ENCODE measurements at places on chromosomes 4 and X.

- no peak for DNase-seq
These were observed 29.1 kb downstream of the UGDH start for GRCh38 chr4:39497909-39498726.

- DNase-seq = peak; percentile 4
These were observed 332.7 kb downstream of the MID1IP1 start for GRCh38 chrX:39133971-39134370.

GRCh38 chr4:110710070-110710469, 87.2 kb upstream of the PITX2 start:
- no peak for DNase-seq

DNA sequence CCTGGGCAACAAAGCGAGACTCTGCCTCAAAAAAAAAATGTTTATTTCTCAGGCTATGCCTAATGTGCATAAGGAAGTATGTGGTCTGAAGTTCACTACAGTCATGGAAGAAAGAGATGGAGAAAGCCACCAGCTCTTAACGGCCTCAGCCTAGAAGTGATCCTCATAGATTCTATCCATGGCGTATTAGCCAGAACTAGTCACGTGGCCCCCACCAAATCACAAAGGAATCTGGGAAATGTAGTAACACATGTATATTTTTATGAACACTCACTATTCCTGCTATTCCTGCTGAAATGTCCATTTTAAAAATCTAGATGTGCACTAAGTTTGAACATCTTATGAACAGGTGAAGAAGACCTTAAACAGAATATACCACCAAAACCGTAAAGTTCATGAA, 33.8 kb downstream of the MTTP start:
- DNase-seq = no peak

GRCh38 chr4:111537871-111538270, 607.4 kb upstream of the FAM241A start:
- no peak for DNase-seq

DNA sequence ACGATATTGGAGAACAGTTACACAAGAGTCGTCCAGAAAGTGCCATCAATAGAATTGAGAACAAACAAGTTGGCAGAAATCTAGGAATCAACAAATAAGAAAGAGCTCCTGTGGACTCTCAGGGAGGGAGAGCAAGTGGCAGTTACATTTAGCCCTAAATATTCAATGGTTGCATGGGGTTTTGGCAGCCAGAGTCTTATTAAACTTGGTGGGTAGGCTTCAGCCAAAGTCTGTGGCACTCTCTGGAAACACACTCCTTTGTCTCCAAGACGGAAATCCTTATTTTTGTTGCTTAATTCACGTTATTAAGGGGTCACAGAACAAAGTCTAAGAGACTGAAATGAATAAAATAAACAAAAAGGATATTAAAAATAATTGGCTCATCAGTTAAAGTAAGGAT, 742.2 kb upstream of the ATOH1 start:
- DNase-seq = no peak

DNA sequence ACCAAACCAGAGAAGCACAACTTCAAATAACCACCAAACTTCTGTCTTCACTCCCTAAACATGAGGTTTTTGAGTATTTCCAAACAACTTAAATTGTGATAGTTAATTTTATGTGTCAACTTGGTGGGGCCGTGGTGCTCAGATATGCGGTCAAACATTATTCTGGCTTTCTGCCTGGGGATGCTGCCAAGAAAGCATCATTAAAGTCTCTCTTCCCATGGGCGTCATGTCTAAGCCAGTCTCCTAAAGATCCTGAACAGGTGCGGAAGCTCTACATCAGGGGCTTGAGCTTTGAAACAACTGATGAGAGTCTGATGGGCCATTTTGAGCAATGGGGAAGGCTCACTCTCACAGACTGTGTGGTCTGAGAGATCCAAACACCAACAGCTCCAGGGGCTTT, 24.1 kb upstream of the SOD3 start:
- DNase-seq = no peak

DNA sequence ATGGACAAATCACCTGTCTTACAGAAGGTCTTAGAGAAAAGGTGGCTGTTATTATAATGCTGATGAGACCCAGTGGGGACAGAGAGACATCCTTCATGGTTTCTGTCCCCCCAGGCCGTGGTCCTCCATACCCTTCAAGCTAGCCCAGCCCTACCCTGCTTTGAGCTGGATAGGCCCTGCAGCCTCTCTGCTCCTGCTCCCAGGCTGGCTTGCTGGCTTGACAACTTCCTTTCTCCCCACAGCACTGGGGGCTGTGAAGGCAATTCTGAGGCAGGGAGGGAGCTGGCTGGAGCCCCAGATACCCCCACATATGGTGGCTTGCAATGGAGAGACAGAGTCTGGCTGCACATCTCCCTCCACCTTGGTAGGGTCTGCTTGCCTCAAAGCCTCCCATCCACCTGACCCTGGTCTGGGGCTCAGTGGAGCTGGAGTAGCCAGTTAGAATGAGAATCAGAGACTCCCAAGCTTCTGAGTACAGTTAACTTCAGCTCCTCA, 118.2 kb downstream of the PJA1 start:
- no peak for DNase-seq

- DNase-seq = no peak
These were observed 13.6 kb upstream of the MED14 start for GRCh38 chrX:40748977-40749376.

GRCh38 chrX:1418901-1419544, 27.1 kb upstream of the SLC25A6 start:
- DNase-seq = no peak

DNA sequence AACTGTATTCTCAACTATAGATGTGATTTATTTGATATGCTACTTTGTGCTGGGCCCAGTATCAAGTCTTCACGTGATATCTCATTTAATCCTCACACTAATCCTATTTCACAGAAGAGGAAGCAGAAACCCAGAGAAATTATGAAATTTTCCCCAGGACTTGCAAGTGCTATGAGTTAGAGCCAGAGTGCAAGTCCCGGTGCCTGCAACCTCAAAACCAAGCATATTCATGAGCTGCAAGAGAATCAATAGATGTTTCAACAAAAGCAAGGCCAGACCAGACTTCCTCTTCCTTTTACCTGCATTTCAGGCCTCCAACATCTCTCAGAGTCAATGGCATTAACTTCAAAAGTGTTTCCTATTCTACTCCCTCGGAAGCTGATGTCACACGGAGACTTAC, 92.2 kb upstream of the GATB start:
- DNase-seq = no peak

DNA sequence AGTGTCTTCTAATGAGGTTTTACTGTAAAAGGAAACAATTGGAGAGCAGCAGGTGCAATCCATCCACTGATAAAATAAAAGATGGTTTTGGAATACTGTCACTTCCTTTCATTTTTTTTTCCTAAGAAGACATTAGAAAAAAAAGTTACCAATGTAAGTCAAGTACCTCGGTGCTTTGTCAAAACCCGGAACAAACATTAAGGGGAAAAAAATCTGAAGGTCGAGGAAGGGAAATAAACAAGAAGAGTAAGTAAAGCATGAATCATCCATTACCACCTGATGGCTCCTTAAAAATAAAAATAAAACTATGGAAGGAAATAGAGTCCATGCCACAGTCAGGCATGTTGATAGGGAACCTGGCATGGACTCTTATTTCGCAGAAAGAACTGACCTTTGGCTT, 15.3 kb upstream of the XPNPEP2 start:
- DNase-seq = no peak

- DNase-seq = no peak
These were observed 871 bp upstream of the HPGD start for GRCh38 chr4:174523025-174523693.

DNA sequence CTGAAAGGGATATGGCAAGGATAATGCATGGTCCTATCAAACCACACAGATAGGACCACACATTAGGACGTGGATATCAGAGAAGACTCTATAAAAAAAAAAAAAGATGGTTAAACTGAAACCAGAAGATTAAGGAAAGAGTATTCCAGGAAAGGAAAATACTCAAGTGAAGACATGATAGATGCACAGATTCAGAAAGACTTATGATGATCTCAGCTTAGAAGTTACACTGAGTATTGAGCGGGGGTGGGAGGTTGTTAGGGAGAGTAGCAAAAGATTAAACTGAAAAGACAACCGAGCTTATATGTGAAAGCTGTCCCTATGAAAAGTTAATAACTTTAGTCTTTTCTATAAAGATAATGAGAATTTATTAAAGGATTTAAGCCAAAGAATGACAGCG, 211.0 kb upstream of the EMCN start:
- DNase-seq = no peak

- DNase-seq = no peak
These were observed 241.4 kb downstream of the RASL11B start for GRCh38 chr4:53103481-53103880.

- DNase-seq = no peak
These were observed 916 bp downstream of the MXRA5 start for GRCh38 chrX:3345281-3346191.

DNA sequence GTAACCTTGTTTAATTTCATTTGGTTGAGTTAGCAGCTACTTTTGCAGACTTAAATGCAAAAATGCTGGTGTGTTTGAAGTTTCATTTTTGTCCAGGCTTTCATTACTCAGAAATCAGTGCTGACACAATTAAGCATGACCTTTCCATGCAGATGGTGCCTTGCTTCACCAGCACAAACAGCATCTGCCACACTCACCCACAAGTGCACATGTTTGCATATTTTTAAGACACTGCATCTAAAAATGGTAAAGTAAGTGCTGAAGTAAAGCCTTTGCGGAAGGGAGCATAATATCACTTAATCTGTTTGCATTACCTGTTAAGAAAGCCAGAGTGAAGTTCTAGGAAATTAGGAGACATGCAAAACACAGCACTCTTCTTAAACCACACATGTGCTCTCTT, 7.3 kb upstream of the DAPP1 start:
- no peak for DNase-seq

DNA sequence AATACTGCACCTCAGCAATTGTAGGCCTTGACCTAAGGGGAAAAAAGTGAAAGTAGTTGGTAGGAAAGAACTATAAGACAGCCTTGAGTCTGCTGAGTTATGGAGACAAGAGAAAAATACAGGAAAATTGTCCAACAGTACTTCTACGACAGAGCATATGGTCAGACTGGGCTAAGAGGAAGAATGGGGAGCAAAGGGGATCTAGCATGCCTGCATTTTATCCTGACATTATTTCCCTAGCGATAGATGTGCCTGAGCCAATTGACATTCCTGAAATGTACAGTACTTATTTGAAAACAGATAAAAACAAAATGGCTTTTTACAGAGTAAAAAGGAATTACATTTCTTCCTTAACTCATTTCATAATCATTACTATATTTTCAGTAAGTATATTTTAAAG, 22.2 kb downstream of the GUCY1A1 start:
- DNase-seq = no peak

GRCh38 chr4:72444092-72444491, 124.9 kb downstream of the ADAMTS3 start:
- DNase-seq = no peak

- no peak for DNase-seq
These were observed 1668.6 kb upstream of the AGA start for GRCh38 chr4:179110816-179111215.

GRCh38 chr4:73989031-73989430, 1.0 kb upstream of the PPBP start:
- DNase-seq = no peak

DNA sequence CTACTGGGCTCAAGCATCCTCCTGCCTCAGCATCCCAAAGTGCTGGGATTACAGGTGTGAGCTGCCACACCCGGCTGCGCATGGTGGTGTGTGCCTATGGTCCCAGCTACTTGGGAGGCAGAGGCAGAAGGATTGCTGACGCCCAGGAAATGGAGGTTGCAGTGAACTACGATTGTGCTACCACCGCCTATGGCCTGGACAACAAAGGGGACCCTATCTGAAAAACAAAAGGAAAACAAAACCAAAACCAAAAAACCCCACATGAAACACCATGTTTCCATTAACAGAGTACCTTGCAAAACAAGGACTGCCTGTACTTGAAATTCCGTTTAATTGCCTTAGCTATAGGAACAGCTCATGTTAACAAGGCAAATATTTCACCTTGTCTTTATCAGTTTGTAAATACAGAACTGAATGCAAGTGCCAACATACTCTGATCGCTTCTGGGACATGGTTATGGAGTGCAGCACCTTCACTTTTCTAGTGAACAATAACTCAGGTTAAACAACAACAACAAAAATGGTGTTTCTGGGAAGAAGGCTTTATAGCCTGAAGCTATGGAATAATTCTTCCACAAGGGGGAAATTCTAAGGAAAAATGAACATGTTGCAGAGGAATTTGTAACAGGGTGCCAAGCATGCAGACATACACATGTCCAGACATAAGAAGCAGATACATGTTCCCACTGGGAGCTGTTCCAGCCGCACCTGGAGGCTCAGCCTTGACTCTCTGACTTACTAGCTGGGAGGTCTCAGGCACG, 73.2 kb upstream of the STS start:
- no peak for DNase-seq

DNA sequence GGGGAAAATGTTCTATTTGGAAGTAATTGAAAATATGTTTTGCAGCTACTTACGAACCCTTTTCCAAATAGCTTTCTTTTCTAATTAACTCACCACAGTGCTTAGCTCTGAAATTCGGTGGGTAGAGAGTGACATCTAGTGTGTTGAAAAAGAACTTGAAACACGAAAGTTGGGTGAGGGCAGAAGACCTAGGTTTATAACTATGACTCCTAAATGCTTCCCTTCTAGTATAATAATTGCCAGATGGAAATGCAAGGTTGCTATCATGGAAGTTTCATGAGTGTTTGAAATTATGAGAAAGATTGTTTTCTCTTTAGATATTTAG, 77.3 kb upstream of the NOCT start:
- no peak for DNase-seq

DNA sequence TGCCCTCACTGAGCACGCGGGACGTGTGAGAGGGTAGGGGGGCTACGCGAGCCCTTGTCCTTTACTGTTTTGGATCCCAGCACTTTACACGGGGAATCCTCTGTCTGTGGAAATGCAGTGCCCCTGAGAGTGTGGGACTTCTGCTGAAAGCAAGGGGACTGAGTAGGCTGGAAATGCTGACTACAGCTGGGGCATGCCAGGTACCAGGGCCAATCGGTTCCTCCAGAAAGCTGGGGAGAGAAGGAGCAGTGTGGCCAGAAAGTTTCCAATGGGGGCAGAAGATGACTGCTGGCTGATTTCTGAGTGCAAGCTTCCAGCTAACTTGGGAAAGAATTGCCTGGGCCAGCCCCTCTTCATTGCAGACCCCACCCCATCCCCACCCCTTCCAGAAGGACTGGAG, 1.5 kb downstream of the NHSL2 start:
- DNase-seq = no peak

DNA sequence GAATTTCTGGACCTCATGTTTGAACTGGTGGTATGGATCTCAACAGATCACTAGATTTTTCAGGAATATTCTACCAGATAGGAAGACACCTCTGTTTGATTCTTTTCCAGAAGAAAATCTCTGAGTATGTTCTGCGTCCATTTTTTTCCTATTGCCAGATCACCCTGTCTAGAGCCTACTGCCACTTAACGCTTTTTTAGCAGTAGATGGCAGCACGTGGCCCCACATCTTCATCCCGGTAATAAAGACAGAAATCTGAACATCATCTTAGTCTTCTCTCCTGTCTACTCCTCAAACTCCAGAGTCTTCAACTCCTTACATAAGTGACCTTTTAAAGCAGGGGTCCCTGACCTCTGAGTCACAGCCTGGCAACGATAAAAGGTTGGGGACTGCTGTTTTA, 184.7 kb downstream of the TMA16 start:
- DNase-seq = no peak

Data from stimulated activated CD4-positive, alpha-beta T cell treated with anti-CD3 and anti-CD28 coated beads, TNF-alpha, amount 100 ng/mL, for 1 hour (primary cell).